Activated naive CD4-positive, alpha-beta T cell (primary cell): ENCODE measurements at places on chromosomes 7 and 10.

GRCh38 chr10:126420567-126421300 lies 32.5 kb upstream of the ADAM12 start:
- no peak for DNase-seq

DNA sequence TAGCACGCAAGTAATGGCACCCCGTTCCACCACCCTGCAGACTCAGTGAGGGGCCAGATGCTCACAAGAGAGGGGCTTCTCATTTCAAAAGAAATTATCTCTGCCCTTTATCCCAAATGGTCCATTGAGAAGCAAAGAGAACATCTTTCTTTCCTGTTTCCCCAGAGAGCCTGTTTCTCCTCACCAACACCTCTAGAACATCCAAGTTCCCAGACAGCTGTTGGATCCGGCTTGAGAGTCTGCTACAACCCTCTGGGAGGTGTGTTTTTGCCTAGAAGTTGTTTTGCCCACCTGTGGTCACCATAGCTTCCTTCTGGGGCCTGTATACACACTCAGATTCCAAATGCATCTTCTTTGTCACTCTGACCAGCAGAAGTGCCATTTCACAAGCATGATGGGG lies 637.4 kb downstream of the LRMDA start:
- DNase-seq = no peak

DNA sequence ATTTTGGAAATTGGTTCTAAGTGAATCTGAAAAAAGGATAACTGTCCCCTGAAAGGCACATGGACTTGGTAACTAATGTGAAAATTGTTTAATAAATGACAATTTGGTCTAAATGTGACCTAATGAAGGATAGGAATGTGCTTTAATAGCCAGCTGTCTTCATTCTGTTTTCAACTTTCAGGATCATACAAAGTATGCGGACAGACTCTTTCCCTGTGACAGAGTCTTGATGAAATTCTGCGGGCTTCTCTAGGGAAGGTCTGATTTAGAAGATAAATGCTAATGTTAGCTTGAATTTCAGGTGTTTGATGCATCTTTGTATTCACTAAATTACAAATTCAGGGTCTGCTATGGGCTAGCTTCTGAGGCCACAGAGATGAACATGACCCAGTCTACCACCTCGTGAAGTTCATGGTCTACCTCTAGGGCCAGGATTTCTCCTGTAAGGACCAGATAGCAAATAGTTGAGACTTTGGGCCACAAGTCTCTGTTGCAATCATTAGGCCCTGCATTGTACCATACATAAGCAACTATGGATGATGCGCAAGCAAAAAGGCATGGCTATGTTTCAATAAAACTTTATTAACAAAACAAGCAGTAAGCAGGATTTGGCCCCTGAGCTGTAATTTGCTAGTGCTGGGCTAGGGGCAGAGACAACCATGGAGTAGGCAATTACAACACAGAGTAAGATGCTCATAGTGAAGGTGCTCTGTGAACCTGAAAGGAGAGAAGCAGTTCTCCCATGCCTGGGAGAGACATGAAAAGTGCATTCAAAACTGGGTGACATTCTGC lies 368.6 kb downstream of the INHBA start:
- no peak for DNase-seq

- DNase-seq = no peak
These were observed 27.6 kb upstream of the EMX2 start for GRCh38 chr10:117514971-117515370.

DNA sequence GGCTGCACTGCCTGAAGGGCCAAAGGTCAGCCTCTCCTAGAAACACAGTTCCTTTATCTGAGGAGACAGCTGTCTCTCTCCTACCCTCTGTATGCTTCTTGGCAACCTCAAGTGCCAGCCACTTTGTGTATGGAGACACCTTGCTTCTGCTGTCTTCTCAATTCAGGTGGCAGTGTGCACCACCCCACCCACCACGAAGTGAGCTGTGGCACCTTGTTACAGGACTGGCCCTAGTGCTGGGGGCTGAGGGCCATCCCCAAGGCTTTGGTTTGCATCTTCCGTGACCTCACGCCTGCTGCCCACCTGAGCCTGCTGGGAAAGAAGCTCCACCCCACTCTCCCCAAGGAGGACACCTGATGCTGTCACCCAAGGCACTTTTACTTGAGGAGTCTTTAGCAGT lies 47.1 kb upstream of the LRRC4 start:
- DNase-seq = no peak

DNA sequence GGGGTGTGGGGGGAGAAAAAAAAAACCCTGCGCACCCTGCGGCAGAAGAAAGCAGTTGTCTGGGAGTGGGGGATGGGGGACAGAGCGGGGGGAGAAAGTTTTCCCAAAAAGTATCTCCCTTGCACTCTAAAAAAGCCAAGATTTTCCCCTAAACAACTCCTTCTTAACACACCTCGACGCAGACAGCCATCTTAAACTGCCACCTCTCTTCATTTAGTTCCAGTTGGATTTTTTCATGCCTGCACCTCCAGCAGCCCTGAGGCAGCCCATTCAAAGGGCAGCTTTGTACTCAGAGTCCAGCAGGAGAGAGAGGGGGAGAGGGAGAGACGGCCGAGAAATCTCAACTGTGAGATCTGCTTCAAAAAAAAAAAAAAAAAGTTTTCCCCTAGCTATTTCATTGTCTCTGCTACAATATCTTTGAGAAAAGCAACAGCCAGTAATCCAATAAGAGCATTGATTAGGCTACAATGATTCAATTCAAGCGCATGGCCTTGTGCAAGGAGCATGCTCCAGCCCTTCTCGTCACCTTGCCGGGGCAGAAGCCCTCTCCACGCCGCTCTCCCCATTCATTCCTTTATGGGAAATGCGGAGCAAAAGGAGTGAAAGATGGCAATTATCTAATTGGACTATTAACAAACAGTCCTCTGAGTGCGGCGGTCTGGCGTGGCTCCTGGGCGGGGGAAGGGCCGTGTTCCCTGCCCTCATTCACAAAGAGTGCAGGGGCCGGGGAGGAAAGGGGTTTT lies 939 bp upstream of the VAX1 start:
- no peak for DNase-seq

GRCh38 chr10:87750001-87750671 lies 67.9 kb downstream of the ATAD1 start:
- DNase-seq = no peak

DNA sequence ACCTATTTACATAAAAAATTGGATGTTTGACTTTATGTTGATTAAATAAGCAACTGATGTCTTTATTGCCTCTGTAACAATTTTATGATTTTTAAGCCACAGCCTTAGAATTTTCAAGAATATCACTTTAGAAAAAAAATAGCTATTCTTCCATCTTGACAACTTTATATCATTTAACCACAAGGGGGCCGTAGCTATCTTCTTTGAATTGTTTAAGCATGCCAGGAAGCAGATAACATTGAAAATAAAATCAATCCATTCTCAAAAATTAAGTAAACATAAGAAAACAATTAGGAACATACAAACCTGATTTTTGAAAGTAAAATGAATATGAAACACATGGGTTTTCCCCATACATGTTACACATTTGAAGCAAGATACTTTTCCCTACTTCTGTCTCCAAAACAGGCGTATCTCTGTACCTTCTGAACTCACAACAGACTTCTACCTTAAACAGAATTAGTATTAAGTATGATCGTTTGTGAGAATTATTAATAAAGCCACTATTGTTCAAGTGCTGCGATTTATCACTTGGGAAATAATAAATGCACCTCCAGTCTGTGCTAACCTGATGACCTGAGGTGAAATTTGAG lies 209.0 kb downstream of the CACNA2D1 start:
- DNase-seq = no peak

DNA sequence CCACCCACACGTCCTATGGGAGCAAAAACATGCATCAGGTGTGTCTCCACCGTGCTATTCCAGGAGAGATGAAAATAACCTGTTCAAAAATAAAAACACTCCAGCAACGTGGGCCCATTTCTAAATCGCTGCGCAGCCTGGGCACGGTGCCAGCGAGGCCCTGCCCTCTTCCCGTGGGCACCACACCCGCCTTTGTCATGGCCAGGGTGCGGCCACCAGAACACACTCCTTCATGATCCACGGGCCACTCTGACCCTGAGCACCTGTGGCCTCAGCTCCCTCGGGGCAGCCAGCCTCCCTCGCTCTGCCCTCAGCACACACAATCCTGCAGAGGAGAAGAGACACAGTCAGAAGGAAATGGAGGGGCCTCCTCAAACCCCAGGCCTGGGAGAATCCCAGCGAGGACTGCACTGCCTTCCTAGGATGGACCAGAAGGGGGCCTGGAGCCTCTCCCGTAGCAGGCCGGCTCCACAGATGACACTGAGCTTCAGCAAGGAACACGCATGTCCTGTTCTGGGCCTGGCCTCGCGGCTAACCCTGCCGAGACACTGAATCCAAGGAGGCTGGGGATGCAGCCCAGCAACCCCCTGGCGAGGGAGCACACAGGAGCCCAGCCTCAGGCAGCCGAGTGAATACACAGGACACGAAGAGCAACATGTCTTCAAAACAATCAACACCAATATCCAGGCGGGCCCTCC lies 169.0 kb downstream of the MAD1L1 start:
- DNase-seq = no peak

DNA sequence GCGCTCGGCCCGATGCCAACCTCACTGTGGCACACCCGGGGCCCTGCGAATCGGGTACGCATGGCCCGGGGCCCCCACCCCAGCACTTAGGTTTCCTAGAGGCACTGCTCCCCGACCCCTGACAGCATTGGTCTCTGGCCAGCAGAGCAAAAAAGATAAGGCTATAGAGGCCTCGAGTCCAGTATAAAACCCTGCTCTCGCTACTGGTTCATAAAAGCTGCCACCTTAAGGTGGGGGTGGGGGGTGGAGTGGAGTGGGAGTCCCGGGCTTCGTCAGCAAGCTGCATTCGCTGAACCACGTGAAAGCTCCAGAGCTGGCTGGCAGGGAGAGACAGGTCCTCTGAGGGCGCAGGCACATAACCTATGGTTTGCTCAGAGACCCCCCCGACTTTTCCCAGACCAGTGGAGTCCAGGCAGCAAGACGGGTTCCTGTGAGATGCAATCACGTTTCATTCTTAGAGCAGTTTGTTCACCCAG lies 1.3 kb downstream of the KAZALD1 start:
- no peak for DNase-seq

DNA sequence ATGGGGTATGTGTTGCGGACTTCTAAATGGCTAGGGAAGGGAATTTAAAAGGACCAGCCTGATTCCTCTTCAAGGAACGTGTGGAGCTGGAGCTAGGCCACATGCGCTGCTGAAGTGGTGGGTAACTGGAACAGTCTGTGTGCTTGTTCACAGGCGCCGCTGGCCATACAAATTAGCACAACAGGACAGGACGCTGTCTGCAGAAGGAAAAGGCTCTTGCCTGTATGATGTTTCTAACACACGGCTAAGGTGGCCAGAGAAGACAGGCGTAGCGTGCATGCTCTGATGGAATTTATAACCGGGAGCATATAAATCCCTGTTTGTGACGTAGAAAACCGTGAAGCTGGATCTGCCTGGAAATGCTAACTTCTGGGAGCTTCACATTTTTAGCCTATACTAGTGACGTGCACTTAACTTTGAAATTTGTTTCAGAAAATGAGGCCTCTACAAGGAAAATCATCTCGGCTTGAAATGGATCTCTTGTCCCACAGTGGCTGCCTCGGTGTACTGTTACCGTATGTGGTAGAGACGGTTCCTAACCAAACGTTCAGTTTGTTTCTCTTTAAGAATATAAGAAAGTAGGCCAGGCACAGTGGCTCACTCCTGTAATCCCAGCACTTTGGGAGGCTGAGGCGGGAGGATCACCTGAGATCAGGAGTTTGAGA lies 569.4 kb downstream of the PTPRN2 start:
- DNase-seq = no peak

- DNase-seq = no peak
These were observed 15.3 kb downstream of the SFRP4 start for GRCh38 chr7:37901236-37901827.

DNA sequence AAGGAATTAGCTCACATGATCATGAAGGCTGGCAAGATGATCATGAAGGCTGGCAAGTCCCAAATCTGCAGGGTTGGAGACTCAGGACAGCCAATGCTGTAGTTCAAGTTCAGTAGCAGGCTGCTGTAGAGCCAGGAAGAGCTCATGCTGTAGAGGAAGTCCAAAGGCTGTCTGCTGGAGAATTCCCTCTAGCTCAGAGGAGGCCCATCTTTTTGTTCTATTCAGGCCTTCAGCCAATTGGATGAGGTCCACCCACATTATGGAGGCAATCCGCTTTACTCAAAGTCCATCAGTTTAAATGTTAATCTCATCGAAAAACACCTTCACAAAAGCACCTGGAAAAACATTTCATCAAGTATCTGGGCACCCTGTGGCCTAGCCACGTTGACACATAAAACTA lies 24.8 kb upstream of the FAM171A1 start:
- DNase-seq = no peak

- DNase-seq = no peak
These were observed 505.6 kb downstream of the HTR7 start for GRCh38 chr10:90352288-90352687.

- DNase-seq = no peak
These were observed 29.0 kb upstream of the HSPA12A start for GRCh38 chr10:116771101-116771958.

- DNase-seq = no peak
These were observed 148.1 kb downstream of the ITGA8 start for GRCh38 chr10:15571575-15571974.

DNA sequence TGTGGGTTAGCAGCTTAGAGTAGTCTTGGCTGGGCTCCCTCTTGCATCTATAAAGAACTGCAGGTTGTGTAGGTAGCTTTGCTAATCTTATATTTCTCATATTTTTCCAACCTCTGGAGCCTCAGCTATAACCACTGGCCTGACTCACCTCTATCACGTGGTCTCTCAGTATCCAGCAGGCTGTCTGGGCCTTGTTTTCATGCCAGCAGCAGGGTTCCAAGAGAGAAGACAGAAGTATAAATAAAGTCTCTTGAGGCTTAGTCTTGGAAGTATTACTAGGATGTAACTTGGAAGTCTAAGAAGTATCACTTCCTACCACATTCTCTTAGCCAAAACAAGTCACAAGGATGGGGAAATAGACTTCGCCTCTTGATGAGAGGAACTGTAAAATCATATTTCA lies 73.3 kb downstream of the WIPF3 start:
- DNase-seq = no peak

DNA sequence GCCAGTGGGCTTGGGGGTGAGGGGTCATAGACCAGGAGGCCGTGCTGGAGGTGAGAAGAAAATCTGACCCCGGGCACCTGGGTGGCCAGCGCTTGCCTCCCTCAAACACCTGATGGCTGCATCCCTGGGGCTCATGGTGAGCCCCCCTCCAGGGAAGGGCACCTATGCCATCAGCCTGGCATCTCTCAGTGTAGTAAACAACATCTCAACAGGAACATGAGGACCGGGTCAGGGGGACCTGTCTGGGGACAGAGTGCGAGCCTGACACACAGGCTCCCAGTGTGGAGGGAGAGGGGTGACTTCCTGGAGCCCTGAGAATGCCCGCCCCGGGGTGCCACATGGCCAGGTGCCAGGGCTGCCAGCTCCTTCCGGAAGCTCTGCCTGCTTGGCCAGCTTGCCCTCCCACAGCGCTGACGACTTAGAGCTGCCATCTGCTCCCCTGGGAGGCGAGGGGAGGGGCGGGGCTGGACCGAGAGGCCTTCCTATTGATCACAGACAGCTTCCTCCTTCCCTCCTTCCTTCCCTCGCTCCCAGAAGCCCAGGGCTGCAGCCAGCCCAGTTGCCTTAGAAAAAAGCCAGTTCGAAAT lies 12.3 kb downstream of the STX1A start:
- DNase-seq = peak; percentile 31
